Activated B cell treated with CpG ODN at 0.5 μM for 24 hours (primary cell): ENCODE measurements at places on chromosomes 3 and 15. TPM values are rescaled to one million over a fixed set of nuclear protein-coding genes. Genes with fewer than 3 reads are reported as not detected.

GRCh38 chr3:33058765-33059164 is 38.2 kb downstream of the GLB1 start:
- DNase-seq: no peak

Gene WDR93
- total RNA-seq: 0.10 and 0.16 TPM in 2 replicates

Gene EAF2
- 43.3 and 47.7 TPM in 2 replicates for total RNA-seq

GRCh38 chr3:183537295-183537730 is 18.2 kb downstream of the KLHL6 start:
- DNase-seq: no peak
